ENCODE measurements at places on chromosomes 16 and 17.

DNA sequence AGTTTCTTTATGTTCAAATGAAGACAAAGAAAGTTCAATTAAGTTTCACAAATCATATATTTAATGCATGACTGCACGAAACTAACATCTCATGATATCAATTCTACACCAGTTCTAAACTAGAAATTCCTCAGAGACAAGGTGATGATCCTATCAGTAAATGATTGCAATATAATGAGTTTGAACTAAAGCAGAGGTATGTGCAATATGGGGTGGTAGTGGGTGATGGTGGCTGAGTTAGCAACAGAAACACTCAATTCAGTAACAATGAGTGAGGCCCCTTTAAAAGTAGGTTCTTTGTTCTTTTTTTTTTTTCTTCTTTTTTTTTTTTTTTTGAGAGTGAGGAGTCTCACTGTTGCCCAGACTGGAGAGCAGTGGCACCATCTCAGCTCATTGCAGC is 1551.7 kb upstream of the GOT2 start:
- DNase-seq = no peak

- DNase-seq = no peak
Measured at GRCh38 chr17:45935197-45935709, 40.9 kb downstream of the MAPT start.

DNA sequence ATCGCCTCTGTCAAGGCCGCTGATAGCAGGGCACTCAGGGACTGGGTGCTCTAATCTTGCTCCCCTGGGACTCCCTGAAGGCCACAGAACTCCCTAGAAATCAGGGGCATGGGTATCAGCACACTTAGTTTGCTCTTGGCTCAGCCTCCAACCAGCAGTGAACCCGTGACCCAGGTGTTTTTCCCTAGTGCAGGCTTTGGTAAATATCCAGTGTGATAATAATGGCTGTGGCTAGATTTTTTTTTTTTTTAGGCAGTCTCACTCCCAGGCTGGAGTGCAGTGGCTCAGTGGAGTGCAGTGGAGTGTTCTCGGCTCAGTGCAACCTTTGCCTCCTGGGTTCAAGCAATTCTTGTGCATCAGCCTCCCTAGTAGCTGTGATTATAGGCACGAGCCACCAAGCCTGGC is 10.3 kb downstream of the NUPR1 start:
- DNase-seq = no peak

DNA sequence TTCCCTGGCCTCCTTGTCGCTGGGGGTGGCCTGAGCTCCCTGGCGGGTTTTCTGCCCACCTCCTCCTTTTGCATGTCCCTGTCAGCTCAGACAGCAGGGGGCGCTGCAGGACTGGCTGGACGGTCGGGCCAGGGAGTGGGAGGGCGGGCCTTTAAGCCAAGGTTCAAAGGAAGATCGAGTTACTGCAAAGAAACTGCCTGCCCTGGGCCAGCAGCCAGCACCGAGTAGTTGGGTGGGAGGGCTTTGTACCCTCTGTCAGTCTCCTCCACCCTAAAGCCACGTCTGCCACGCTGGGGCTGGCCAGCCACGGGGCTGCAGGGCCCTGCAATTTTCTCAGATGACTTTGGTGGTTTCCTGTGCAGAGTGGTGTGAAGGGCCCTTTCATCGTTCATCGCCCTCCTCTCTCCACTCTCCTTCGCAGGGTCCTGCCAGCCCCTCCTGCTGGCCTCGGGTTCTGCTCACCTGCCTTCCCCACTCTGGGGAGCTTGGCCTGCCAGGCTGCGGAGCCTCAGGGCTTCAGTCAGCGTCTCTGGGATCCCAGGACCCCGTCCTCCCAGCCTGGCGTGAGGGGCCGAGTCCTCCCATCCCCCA is 12.3 kb downstream of the GPR142 start:
- DNase-seq = peak; percentile 74

GRCh38 chr17:14070344-14070984 is 1.2 kb downstream of the COX10 start:
- DNase-seq = no peak

GRCh38 chr17:4786106-4786511 is at the start of gene VMO1:
Gene VMO1 (minus strand): TSS chr17:4786364. CDS start chr17:4786352, 12 bp downstream.
- DNase-seq = no peak

DNA sequence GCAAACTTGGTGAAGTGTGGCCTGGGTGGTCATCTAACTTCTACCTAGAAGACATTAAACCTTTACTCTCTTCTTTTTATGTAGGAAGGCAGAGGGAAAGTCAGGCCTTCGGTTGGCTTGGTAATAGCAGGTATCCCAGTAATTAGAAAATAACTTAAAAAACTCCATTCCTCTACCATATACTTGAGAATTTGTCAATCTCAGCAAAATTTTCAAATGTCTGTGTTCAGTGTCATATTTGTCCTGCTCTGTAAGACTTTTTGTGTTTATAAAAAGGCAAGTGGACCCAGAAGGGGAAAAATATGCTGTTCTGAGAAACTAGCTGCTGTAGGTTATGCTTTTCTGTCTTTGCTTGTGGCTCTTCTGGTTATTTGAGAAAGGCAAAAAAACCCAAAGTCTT is 5.8 kb downstream of the HMOX2 start:
- DNase-seq = no peak

- DNase-seq = no peak
Measured at GRCh38 chr17:28173031-28173561, 130.6 kb downstream of the NLK start.

All from LoVo (cell line).